ENCODE measurements at places on chromosomes 16 and 17.

- DNase-seq: no peak
Observed at GRCh38 chr17:50111673-50112655, 16.8 kb downstream of the PDK2 start.

- DNase-seq: no peak
Observed at GRCh38 chr17:46791531-46791930, 27.0 kb downstream of the WNT3 start.

DNA sequence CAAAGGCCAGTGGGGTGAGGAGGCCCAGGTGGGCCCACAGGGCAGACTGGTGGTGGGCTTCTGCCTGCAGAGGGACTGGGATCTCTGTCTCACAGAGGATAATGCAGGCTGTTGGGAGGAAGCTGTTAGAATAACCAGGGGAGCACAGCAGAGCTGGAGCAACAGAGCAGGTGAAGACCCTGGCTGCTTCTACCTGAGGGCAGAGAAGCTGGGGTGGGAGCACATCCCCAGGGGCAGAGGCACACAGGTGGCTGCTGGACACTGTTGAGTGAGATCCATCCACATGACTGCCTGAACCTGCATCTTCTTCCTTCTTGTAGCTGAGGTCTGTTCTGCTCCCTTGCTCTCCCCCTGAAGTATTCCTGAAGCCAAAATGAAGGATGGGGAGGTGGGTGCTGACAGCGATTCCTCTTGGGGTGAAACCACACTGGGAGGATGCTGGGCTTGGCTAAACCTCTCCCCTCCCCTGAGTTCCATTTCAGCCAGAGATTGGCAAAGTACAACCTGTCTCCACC lies 1725.0 kb downstream of the TP53TG3F start:
- no peak for DNase-seq

DNA sequence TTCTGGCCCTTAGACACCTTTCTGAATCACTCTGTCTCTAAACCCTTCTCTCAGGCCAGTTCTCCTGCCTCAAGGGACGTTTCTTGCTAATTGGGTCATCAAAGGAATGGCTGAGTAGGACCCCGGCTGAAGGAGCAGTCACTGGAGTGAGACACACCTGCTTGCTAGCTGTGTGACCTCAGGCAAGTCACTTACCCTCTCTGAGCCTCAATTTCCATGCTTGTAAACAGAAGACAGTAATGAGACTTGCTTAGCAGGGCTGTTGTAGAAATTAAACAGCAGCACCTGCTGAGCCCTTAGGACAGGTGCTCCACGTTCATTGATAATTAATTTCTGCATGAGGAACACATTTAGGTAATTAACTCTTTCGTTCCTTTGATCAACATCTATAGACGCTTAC lies 6.8 kb downstream of the CIBAR2 start:
- no peak for DNase-seq

- no peak for DNase-seq
Observed at GRCh38 chr16:63890081-63890480, 1231.8 kb downstream of the CDH11 start.

DNA sequence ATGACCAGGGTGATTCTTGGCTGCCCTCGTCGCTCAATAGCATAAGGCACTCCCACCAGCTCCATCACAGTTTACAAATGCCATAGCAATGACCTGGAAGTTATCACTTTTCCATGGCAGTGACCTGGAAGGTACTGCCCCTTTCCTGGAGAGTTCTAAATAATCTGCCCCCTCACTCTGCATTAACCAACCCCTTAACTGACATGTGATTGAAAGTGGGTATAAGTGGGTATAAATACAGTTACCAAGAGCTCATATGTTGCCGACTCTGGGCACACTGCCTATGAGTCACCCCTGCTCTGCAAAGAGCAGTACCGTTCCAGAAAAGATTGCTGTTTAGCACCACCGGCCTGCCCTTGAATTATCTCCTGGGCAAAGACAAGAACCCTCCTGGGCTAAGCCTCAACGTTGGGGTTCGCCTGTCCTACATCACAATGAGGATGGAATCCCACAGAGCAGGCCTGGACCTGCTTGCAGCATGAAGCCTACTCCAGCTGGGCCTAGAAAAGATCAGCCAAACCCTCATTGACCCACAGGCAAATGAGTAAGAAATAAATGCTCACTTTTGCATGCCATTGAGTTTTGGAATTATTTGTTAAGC lies 95.2 kb upstream of the SEC14L1 start:
- no peak for DNase-seq

- DNase-seq: no peak
Observed at GRCh38 chr17:82831818-82832200, 8.0 kb downstream of the ZNF750 start.

DNA sequence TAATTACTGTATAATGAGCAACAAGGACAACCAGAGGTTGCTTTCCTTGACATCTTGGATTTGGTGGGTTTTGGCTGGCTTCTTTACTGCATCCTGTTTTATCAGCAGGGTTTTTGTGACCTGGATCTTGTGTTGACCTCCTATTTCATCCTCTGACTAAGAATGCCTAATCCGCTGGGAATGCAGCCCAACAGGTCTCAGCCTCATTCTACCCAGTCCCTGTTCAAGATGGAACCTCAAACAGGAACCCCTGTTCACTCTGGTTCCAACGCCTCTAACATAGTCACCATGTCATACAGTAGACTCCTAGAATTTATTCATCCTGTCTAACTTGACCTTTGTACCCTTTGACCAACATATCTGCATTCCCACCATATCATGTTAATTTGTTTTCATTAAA lies 183.8 kb upstream of the SOX9 start:
- no peak for DNase-seq

DNA sequence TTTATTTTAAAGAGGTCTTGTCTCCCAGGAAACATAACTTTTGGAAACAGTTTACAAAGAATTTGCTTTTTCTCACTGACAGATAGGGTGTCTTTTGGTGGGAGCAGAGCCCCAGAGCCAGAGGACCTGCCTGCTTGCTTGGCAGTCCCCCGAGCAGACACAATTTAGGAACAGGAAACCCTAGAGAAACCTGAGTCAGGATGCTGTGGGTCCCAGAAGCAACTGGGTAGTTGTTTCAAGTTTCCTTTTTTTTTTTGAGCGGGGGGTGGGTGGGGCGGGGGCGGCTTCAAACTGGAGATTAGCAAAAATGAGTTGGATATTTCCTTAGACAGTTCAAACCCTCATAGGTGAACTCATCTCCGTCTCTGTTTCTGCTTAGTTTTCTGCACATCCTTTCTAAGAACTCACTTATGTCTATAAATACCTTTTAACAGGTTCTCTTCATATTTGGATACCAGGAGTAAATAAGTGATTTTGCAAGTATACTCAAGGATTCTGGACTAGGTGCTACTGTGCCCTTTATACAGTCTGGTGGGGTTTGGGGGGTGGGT lies 135.1 kb downstream of the PRKCA start:
- no peak for DNase-seq

DNA sequence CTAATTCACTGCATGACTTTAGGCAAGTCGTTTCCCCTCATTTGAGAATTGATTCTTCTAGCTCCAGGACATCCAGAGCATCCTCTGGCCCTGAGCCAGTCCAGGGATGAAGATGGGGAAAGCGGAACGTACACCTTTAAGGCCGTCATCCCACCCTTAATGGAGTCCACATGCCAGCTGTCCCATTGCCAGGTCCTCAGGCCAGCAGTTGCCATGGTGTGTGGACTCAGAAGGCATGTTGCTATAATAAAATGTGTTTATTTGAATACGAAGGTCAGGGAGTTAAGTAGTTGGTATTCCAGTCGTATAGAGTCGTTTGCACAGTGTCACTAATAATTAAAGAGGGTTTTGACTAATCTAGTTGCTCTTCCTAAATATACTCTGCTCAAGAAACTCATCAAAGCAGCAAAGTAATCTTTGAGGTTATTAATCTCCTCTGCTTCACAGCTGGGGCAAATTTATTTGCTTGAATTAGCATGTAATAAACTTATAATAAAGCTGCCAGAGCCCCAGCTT lies 30.4 kb downstream of the CCDC182 start:
- no peak for DNase-seq

DNA sequence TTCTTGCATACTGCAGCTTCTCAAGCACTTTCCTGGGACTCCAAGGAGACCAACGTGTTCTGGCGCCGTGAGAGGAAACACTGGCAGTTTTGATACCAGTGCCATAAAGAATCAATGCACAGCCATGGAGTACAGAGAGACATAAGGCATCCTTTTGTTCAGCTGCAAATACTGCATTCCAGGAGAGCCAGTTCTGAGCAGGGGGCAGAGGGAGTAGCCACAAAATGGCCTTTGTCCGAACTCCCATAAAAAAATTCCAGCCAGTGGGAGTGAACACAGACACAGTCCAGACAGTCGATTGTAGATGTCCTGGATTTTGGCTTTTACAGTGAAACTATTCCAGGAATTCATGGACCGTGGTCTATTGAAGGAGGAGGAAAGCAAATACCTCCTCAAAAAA lies 36.2 kb upstream of the TEKT3 start:
- peak; percentile 49 for DNase-seq

GRCh38 chr17:48642059-48642842 lies 16.1 kb upstream of the HOXB9 start:
- no peak for DNase-seq

- no peak for DNase-seq
Observed at GRCh38 chr17:1779571-1780131, 17.8 kb downstream of the SERPINF1 start.

GRCh38 chr17:28279411-28279810 lies 39.6 kb upstream of the TMEM97 start:
- DNase-seq: no peak

DNA sequence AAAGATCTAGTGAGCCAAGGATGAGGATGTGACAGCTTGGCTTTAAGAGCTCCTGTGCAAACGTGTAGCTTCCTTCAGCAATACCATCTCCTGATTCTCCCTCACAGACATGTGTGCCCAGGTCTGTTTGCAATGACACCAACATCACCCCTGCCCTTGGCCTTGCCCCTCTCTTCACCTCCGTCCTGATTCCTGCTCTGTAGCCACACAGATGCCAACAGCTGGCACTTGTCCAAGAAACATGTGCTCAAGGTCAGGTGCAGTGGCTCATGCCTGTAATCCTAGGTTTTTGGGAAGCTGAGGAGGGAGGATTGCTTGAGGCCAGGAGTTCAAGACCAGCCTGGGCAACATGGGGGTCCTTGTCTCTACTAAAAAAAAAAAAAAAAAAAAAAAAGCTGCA lies 103.8 kb upstream of the CRHR1 start:
- no peak for DNase-seq

- DNase-seq: no peak
Observed at GRCh38 chr17:31523862-31524730, 132.6 kb downstream of the RAB11FIP4 start.

GRCh38 chr17:41551365-41551764 lies 20.5 kb downstream of the KRT9 start:
- DNase-seq: no peak

GRCh38 chr16:12207939-12208338 lies 231.4 kb downstream of the SNX29 start:
- no peak for DNase-seq
